ENCODE measurements at places on chromosomes 12 and 14. TPM values are rescaled to one million over a fixed set of nuclear protein-coding genes. Genes with fewer than 3 reads are reported as not detected.

GRCh38 chr12:106145539-106146447, 7.0 kb upstream of the NUAK1 start:
- no peak for DNase-seq
- no peak overlapping the region for H3K27ac ChIP-seq
- H3K36me3 ChIP-seq, result peaks cover 3% of the 10 kb centered on the region
- no peak overlapping the region for H3K4me3 ChIP-seq

GRCh38 chr12:57118711-57119271, 7.6 kb upstream of the STAT6 start:
- H3K27me3 ChIP-seq, result peaks cover 2% of the 10 kb centered on the region
- no peak overlapping the region for H3K4me3 ChIP-seq
- no peak for DNase-seq

The MYO1H gene
- not detected for total RNA-seq

GRCh38 chr12:848173-848865, 95.9 kb downstream of the WNK1 start:
- peaks cover 41% of the 10 kb centered on the region for H3K4me1 ChIP-seq
- H3K27me3 ChIP-seq, result no peaks in the 10 kb centered on the region
- H3K36me3 ChIP-seq, result peaks cover 4% of the 10 kb centered on the region
- no peak overlapping the region for H3K4me3 ChIP-seq
- no peak for DNase-seq

The SMCO2 gene
- total RNA-seq, result 1.1 TPM

GRCh38 chr14:27372771-27373170, 774.9 kb upstream of the NOVA1 start:
- no peaks in the 10 kb centered on the region for H3K36me3 ChIP-seq
- DNase-seq, result no peak
- H3K27me3 ChIP-seq, result no peaks in the 10 kb centered on the region

DNA sequence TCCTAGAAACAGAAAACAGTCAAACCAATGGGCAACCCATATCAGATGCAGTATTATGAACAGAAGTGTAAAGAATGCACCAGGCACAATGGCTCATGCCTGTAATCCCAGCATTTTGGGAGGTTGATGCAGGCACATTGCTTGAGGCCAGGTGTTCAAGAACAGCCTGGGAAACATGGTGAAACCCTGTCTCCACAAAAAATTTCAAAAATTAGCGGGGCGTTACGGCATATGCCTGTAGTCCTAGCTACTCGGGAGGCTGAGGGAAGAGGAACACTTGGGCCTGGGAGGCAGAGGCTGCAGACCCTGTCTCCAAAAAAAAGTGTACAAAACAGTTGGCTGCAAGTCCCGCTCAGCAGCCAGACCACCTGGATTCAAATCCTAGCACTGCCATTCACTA, 4.9 kb downstream of the PXN start:
- peak overlapping the region; percentile 42 for H3K4me3 ChIP-seq
- peak; percentile 0 for DNase-seq
- H3K36me3 ChIP-seq, result peaks cover 5% of the 10 kb centered on the region
- peak overlapping the region; percentile 56 for H3K27ac ChIP-seq
- peaks cover 76% of the 10 kb centered on the region for H3K4me1 ChIP-seq

- no peak for DNase-seq
- no peak overlapping the region for H3K27ac ChIP-seq
- H3K4me1 ChIP-seq, result no peaks in the 10 kb centered on the region
- H3K27me3 ChIP-seq, result peaks cover 8% of the 10 kb centered on the region
These were observed 31.1 kb upstream of the DHRS7 start for GRCh38 chr14:60196291-60196690.

GRCh38 chr12:11929714-11930113, 141.0 kb upstream of the BCL2L14 start:
- no peak overlapping the region for H3K4me3 ChIP-seq
- no peaks in the 10 kb centered on the region for H3K4me1 ChIP-seq
- H3K27me3 ChIP-seq, result peaks cover 19% of the 10 kb centered on the region
- H3K27ac ChIP-seq, result no peak overlapping the region
- DNase-seq, result no peak
- H3K36me3 ChIP-seq, result no peaks in the 10 kb centered on the region

DNA sequence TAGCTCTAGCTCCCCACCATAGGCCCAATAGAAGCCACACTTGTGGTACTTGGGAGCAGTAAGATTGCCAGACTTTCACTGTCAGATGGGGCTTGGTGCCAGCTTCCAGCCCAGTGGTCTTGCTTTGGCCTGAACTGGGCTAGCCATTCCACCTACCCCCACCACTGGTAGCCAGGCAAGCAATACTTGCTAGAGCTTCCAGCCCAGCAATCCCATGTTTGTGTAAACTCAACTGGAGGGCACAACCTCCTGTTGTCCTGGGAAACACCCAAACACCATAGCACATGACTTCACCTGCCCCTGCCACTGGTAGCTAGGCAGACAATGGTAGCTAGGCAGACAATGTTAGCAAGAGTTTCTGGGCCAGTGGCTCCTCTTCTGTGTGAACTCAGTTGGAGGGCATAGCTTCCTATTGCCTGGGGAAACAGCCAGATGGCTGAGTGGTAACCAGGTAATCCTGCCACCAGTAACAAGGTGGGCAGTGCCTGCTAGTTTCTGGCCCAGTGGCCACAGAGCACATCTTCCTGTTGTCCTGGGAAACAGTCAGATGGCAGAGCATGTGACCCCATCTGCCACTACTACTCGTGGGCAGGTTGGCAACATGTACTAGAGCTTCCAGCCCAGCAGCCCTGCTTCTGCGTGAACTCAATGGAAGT, 5.6 kb upstream of the OR6C76 start:
- no peak for DNase-seq
- no peaks in the 10 kb centered on the region for H3K36me3 ChIP-seq
- peaks cover 42% of the 10 kb centered on the region for H3K27me3 ChIP-seq
- no peak overlapping the region for H3K4me3 ChIP-seq
- H3K4me1 ChIP-seq, result peaks cover 2% of the 10 kb centered on the region

DNA sequence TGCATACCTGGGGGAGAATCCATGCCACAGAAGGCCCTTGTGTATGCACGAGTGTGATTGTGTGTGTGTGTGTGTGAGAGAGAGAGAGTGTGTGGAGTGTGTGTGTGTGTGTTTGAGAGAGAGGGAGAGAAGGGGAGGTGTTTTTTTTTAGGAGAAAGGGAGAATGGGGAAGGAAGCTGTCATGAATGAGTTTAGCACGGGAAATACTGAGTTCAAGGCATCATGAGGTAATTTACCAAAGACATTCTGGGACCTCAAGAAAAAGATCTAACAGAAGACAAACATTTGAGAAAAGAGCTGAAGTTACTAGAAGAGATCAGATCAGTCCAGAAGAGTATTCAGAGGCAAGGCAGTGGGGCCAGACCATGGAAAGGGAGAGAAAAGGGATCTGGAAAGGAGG, 157.1 kb downstream of the TTC7B start:
- H3K4me3 ChIP-seq, result peak overlapping the region; percentile 52
- no peaks in the 10 kb centered on the region for H3K27me3 ChIP-seq
- peaks cover 12% of the 10 kb centered on the region for H3K4me1 ChIP-seq
- no peaks in the 10 kb centered on the region for H3K36me3 ChIP-seq
- no peak overlapping the region for H3K27ac ChIP-seq
- DNase-seq, result no peak

GRCh38 chr14:30982533-30982932, 42.9 kb upstream of the AP4S1 start:
- H3K4me3 ChIP-seq, result no peak overlapping the region
- H3K36me3 ChIP-seq, result no peaks in the 10 kb centered on the region
- no peaks in the 10 kb centered on the region for H3K27me3 ChIP-seq
- no peak for DNase-seq
- no peak overlapping the region for H3K27ac ChIP-seq

DNA sequence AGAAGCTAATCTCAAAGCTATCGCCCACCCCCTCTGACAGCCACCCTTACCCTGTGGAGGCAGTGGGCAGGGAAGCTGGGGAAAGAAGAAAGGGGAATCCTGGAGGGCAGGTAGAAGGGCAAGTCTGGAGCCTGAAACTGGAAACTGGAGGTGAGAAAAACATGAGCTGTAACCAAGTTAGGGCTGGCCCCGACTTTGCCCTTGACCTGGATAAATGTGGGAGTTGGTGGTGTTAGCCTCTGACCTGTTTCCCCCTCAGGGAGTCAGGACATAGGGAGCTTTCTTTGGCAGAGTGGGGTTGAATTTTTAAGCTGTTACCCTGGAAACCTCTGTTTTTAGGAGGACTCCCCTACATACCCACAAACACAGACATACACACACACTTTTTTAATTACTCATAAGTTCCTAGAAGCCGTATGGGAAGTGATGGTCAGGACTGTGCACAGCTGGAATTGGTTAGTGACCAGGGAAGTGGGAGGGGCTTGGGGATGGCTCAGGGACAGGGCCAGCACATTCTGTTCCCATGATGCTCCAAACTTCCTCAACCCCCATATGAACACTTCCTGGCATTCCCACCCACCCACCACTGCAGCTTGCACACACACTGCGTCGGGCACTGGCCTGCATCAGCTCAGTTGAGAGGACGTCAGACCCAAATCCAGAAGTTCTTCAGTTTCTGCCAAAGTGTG, 5.0 kb upstream of the MMP19 start:
- no peak overlapping the region for H3K4me3 ChIP-seq
- H3K4me1 ChIP-seq, result peaks cover 4% of the 10 kb centered on the region
- H3K27ac ChIP-seq, result peak overlapping the region; percentile 42
- peaks cover 20% of the 10 kb centered on the region for H3K27me3 ChIP-seq
- DNase-seq, result no peak
- no peaks in the 10 kb centered on the region for H3K36me3 ChIP-seq

DNA sequence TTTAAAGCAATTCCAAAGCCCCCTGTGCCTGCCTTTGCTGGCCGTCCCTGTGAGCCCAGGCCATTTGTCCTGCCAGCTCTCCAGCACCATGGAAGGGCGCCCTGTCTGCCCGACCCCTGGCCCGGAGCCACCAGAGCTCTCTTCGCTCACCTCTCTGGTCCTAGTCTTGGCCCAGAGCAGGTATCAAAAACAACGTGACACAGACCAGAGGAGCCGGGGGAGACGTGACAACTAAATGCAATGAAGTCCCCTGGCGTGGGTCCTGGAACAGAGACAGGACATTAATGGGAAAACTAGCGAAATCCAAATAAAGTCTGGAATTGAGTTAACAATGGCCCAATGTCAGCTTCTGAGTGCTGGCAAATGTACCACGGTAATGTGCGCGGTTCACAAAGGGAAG, 83.2 kb upstream of the DIO3 start:
- H3K4me1 ChIP-seq, result no peaks in the 10 kb centered on the region
- H3K36me3 ChIP-seq, result peaks cover 7% of the 10 kb centered on the region
- no peak for DNase-seq
- peaks cover 26% of the 10 kb centered on the region for H3K27me3 ChIP-seq
- H3K4me3 ChIP-seq, result no peak overlapping the region
- H3K27ac ChIP-seq, result no peak overlapping the region

The RDH16 gene
- total RNA-seq, result 0.52 TPM

DNA sequence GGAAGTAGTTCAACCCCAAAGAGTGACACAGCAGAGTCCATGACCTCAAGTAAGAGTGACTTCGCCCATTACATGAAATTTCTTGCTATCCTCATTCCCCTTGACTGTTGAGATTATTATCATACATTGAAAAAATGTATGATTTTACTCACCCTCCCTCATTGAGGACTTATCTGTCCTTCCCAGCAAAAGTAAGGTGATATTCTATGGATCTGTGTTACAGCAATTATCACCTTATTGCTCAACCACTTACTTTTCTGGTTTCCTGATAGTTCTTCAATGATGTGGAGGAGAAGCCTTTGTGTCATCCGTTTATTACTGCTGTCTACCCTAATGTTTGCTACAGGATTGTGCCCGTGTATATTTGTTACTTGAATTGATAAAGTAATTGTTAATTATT, 306.2 kb downstream of the TRHDE start:
- H3K36me3 ChIP-seq, result no peaks in the 10 kb centered on the region
- H3K4me3 ChIP-seq, result no peak overlapping the region
- H3K27ac ChIP-seq, result no peak overlapping the region

DNA sequence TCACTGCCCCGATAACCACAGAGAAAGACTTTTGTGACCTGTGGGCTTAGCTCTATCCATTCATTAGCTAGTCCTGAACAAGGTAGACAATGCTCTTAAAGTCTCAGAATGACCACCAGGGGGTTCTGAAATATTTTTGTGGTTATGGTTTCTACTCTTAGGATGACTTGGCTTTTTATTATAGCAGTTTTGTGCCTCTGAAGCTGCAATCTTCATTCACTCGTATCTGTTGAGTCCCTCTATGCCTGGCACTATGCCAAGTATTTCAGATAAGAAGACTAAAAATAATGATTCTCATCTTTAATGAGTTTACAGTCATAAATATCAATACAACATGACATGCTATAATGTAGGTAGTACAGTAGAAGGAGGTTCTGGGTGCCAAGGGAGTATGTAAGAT, 130.8 kb upstream of the TRHDE start:
- DNase-seq, result no peak
- H3K4me3 ChIP-seq, result no peak overlapping the region
- H3K27me3 ChIP-seq, result no peaks in the 10 kb centered on the region
- H3K4me1 ChIP-seq, result no peaks in the 10 kb centered on the region

DNA sequence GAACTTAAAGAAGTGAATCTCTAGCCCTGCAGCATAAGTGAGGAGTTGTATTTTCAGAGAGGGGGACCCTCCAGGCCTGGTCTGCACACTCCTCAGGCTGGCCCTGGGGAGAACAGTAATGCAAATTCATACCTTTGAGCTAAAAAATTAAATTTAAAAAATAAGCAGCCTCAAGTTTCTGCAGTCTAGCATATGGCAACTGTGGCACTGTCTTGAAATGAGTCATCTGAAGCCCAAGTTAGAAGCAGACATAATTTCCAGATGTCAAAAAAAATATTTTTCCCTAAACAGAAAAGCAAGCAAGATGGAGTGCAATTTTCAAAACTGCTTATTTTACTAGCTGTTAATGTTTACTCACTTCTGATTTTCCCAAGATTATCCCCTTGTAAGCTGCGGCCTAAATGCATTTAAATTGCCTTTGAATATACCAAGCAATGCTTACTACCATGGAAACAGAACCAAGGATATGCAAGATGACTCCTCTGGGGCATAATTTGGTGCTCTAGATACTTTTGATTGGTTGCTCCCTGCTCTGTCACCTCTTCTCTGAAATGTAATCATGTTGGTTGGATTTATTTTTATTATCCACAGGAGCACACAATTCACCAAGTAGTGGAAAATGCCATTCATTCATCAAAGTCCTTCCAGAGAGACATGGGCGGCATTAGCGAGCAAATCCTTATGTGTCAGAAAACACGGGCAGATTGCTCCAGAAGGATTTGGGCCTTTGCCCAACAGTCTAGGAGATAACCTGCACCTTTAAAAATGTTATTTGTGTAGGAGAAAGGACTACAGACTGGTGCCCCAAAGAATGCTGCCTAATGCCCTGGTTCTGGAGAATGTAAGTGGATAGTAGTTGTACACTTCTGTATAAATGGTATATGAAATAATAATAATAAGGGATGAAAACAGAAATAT, 25.0 kb upstream of the DHRS7 start:
- no peak overlapping the region for H3K4me3 ChIP-seq
- no peak for DNase-seq
- no peaks in the 10 kb centered on the region for H3K36me3 ChIP-seq
- no peaks in the 10 kb centered on the region for H3K4me1 ChIP-seq
- H3K27me3 ChIP-seq, result no peaks in the 10 kb centered on the region
- H3K27ac ChIP-seq, result no peak overlapping the region

- H3K27me3 ChIP-seq, result peaks cover 7% of the 10 kb centered on the region
- H3K27ac ChIP-seq, result peak overlapping the region; percentile 82
- H3K4me1 ChIP-seq, result peaks cover 27% of the 10 kb centered on the region
- peak overlapping the region; percentile 88 for H3K4me3 ChIP-seq
These were observed 3.2 kb upstream of the SOCS2 start for GRCh38 chr12:93569301-93569655.

Measured in natural killer cell treated with Interleukin-12 subunit alpha and Interleukin-12 subunit beta and Interleukin-15 and Interleukin-18, amount 100 ng/mL, for 72 hours (primary cell).